ENCODE measurements at places on chromosomes 11 and 22.

- DNase-seq: peak; percentile 43
Observed at GRCh38 chr11:65718964-65719492, 1.6 kb downstream of the RNASEH2C start.

GRCh38 chr11:21810650-21811049, 382.2 kb upstream of the ANO5 start:
- no peak for DNase-seq

DNA sequence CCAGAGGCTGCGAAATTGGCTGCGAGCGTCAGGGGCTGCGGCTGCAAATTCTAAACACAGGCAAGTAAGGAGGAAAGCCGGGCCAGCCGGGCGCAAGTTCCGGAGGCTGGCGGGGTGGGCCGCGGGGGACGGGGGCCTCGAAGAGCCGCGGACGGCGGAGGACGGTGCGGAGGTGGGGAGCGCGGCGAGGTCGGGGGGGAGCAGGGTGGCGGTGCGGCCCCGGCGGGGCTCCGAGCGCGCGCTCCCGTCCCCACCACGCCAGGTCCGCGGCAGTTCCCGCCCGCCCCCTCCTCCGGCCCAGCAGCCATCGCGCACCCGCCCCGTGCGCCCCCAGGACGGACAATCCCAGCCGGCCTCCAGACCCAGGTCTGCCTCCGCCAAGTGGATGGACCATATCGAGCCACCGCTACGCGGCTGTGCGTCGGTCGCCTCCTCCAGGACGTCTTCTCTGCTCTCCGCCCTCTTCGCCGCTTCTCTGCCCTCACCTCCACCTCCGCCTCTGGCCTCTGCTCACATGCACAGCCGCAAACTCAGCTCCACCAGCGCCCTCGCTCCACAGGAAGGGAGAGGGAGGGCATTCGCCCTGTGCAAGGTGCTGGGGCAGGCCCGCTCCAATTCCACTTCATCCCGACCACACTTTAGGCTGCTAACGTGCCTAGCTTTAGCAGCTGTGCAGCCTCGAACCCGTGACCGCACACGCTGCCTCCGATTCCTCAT, 7.2 kb downstream of the ELFN2 start:
- no peak for DNase-seq

DNA sequence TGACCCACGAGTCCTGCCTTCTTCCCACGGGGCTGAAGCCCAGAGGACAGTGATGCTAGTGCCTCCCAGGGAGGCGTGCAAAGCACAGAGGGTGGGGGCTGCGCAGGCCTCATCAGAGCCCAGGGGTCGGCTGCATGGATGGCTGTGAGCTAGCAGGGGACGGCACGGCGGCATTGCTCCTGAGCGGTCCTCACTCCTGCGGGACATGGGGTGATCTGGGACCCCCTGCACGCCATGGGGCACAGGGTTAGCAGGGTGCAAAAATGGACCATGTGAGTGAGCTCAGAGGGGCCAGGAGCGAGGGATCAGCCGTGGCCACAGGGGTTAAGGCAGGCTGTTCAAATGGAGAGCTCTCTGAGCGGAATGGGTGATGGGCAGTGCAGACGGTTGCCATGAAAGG, 138.3 kb downstream of the SNX19 start:
- no peak for DNase-seq

DNA sequence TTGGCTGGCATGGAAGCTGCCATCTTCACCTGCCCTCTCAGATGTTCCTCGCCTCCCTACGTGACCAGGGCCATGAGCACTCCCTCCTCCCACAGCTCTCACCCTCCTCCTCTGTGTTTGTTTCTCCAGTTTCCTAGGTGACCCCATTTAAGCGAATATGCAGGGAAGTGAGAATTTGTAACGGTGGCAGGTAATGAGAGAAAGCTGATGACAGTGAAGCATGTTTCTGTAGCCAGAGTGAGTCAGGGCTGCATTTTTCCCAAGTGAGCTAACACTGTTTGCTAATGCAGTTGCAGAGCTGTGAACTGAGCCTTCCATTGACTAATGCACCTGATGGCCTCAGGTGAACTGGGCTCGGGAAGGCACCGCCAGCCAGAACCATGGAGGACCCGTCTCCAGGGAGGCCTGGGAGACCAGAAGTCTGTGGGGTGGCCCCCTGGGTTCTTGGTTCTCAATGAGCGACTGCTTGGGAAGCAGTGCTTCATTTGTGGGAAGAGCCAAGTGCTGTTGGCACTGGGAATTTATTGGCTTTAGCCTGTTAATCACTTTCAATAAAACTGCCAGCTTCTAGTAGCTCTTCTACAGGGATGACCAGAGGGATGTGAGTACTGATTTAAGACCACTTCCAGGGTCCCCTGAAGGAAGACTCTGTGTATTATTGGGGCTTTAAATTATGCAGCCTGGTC, 64.5 kb downstream of the BARX2 start:
- DNase-seq: peak; percentile 89

GRCh38 chr11:74749965-74750296, 1.3 kb downstream of the RNF169 start:
- DNase-seq: no peak

DNA sequence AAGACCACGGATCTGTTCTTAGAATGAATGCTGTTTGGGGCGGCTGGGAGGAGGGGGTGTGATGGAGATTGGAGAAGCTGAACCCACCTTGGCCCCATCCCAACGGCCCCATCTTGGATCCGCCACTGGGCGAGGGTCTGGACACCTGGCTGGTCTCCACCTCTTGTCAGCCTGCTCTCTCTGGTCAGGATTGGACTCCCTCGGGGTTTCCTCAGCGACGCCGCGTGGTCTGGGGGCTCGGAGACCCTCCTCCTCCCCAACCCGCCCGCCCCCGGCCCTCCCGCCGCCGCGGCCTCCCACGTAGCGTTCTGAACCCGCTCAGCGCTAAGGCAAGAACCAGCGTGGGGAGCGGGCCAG, 4.3 kb upstream of the FLI1 start:
- DNase-seq: no peak

GRCh38 chr11:74022546-74022945, 13.7 kb upstream of the UCP3 start:
- DNase-seq: no peak

- no peak for DNase-seq
Observed at GRCh38 chr11:111417766-111418435, 38.8 kb upstream of the POU2AF1 start.

DNA sequence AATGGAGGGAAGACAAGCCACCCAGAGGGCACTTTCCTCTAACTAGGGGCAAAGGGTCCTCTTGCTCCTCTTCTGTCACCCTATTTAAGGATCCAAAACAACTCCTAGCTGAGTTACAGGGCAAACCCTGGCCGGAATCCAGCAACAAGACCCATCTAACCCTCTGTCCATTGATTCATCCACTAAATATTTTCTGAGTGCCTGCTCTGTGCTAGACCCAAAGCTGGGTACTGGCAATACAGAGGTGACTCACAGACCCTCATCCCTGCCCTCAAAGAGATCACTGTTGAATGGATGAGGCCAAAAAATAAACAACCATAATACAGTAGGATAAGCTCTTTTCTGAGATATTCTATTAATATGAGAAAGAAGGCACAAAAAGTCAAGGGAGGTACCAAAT, 4.3 kb upstream of the GALNT18 start:
- DNase-seq: no peak

DNA sequence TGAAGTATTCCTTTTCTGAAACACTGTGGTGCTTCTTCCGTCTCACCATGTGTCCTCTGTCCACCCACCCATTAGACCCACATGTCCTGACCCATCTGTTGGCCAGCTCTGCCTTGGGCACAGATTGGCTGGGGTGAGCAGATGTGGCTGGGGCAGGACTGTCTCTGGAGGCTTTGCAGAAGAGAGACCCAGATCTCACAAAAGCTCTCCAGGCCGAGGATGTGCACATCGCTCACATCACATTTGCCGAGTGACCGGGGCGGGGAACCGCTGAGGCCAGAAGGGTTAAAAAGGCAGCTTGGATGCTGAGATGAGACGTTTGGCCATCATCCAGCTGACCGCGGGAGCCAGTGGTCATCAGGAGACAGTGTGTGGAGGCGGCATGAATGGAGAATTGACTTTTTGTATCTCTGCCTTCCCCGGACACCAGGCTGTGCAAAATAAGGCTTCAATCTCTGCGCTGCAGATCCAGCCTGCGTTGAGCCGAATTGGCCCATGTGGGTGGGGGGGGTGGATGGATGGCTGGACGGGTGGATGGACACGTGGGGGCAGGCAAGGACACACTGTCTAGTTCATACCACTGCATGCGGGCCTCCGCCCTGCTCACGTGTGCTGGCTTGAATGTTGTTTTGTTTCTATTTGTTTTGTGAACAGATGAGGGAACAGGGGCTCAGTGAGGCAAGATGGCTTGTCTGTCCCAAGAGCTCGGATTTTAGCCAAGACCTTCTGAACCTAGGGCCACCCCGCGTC, 6.1 kb downstream of the IFITM10 start:
- no peak for DNase-seq

DNA sequence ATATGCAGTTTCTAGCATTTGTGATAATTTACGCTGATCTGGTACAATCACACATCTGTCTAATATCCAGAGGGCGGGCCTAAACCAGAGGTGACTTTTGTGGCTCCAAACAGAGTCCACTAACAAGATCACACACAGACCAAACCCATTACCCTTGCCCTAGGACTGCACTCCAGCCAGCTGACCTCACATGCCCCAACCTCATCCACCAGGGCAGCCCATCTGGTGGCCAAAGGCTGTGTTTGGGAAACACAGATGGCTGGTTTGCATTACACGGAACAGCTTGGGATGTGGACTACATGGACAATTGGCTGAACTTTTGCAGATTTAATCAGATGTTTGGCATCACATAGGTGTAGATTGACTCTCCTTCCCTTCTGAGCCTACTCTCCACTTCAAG, 228.2 kb downstream of the GRIK4 start:
- DNase-seq: no peak

DNA sequence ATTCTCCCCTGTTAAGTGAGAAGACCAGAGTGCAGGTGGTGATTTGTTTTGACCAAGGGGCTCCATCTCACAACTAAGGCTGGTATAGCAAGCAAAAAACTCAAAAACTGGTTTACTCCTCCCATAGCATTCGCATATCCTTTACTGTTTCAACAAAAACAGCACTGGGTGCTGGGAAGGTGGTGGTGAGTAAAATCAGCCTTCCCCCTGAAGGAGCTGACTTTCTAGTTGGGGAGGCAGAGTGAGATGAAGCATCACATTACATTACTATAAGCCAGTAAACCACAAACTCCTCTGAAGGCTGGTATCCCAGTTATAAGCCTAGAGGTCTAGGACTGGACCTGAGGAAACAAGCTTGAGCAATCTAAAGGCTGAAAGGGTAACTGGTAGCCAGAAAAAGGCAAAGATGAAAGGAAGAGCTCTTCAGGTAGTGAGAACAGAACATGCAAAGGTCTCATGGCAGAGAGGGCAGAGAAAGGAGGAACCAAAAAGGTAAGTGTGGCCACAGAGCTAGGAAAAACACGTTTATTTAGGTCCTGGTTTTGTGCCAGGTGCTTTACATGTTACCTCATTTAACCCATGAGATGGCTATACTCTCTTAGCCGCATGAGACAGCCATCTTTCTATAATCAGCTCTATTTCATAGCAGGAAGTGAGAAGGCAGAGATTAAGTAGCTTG, 22.3 kb downstream of the TMEM123 start:
- no peak for DNase-seq

DNA sequence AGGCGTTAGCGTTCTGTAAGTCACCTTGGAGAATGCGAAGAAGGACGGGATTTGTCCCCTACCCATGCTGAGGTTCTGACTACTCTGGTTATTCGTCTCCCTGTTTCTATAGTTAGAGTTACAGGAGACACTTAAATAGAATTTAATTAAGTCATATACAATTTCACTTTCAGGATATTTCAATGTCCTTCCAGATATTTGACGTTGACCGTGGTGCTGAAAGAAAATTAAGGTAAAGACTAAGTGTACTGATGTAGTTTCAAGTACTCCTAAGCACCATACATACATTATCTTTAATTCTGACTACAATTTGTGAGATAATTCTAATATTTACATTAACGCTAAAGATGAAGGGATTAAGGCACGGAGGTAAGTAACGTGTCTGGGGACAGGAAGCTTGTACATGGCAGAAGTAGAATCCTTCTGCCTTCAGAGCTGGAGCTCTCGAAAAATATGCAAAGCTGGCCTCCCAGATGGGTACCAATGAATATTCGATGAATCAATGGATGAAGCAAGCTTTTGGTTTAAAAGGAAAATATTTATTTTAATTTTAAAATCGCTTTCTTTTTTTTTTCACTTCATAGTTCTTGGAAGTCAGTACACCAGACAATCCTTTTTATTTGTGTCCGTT, 539 bp upstream of the SLC36A4 start:
- DNase-seq: no peak

GRCh38 chr11:2190657-2191471, 19.2 kb upstream of the TH start:
- no peak for DNase-seq

DNA sequence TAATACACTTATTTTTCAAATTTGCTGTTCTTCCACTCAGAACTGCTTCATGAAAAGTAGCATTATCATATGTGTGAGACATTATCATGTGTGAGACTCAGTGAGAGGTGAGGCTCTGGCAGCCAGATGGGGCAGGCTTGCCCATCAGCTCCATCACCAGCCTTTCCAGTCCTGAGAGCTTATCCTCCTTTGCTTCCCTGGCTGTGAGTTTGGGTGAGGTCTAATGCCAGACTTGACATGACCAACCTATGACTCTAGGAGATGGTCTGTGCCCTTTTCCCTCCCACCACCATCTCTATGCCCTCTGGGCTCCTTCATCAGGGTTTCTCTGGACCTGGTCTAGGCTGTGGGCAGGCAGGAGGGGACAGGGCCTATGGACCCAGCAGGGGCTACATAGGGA, 145.0 kb downstream of the KIRREL3 start:
- DNase-seq: no peak

DNA sequence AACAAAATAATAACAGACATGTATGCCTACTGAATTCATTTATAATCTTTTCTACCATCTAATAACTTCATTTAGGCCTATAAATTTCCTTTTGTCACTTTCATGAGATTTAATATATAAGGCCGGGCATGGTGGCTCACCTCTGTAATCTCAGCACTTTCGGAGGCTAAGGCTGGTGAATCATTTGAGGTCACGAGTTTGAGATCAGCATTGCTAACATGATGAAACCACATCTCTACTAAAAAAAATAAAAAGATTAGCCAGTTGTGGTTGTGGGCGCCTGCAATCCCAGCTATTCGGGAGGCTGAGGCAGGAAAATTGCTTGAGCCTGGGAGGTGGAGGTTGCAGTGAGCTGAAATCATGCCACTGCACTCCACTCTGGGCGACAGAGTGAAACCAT, 14.2 kb upstream of the NTM start:
- no peak for DNase-seq

GRCh38 chr11:35102267-35102666, 36.7 kb upstream of the CD44 start:
- no peak for DNase-seq

DNA sequence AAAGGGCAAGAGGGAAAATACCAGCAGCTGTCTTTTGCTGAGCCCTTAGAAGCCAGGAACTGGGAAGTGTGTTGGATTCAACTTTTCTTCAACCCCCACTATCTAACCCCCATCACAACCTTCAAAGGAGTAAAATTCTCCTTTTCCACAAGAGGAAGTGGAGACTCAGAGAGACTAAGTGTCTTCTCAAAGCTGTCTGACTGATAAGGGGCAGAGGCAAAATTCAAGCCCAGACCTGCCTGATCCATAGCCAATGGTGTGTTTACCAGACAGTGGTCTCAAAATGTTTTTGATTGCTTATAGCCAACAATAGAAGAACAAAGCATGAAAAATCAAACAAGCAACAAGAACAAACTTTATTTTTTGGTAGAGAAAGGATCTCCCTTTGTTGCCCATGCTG, 707.0 kb downstream of the NTM start:
- no peak for DNase-seq

- no peak for DNase-seq
Observed at GRCh38 chr11:93591247-93591898, 48.2 kb upstream of the SMCO4 start.

- DNase-seq: no peak
Observed at GRCh38 chr22:42945027-42945426, 69.9 kb downstream of the PACSIN2 start.

Data from stomach (tissue), 19 donors.